ENCODE measurements at places on chromosomes 6 and 20.

DNA sequence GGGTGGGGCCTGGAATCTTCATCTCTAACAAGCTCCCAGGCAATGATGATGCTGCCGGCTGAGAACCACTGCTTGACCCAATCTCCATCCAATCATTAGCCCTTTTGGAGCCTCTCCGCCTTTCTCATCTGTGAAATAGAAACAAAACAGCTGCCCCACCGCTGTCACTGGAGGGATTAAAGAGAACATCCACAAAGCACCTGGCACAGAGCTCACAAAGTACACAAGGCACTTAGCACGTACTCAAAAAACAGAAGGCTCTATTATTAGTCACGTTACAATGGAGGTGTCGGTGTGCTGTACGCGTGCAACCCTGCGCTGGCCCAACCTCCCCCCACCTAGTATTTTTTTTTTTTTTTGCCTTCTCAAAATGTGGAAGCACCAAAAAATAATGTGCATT is 213.5 kb upstream of the ARID1B start:
- DNase-seq: no peak

DNA sequence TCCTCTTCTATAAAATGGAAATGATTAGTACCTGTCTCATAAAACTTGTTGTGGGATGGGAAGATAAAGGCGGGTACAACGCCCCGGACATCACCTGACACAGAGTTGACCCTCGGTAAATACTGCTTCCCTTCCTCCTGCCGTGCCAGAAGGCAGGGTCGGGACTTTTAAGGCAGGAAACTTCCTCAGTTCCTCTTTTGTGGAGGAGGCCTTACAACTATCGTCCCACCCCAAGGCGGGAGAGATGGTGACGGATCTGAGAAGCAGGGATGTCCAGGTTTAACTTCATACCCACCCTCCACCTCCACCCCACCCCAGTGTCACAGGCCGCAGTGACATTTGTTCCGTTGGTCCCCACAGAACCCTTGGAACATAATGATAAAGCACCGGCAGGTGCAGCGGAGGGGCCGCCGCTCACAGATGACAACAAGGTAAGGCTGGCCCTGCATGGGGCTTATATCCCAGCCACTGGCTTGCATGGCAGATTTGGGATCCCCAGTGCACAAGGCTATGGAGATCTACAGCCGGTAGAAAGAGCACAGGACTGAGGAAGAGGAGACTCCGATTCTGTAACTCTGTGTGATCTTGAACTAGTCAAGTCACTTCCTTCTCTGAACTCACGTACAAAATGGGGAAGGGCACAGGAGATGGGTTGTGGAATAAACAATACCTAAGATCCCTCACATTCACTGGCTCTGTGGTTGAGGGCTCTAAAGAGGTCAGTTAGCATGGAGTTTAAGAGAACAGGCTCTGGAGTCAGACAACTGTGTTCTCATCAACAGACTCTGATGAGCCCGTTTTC is 764 bp downstream of the DNTTIP1 start:
- no peak for DNase-seq

GRCh38 chr6:45923831-45924391 is 91.7 kb downstream of the CLIC5 start:
- DNase-seq: no peak

DNA sequence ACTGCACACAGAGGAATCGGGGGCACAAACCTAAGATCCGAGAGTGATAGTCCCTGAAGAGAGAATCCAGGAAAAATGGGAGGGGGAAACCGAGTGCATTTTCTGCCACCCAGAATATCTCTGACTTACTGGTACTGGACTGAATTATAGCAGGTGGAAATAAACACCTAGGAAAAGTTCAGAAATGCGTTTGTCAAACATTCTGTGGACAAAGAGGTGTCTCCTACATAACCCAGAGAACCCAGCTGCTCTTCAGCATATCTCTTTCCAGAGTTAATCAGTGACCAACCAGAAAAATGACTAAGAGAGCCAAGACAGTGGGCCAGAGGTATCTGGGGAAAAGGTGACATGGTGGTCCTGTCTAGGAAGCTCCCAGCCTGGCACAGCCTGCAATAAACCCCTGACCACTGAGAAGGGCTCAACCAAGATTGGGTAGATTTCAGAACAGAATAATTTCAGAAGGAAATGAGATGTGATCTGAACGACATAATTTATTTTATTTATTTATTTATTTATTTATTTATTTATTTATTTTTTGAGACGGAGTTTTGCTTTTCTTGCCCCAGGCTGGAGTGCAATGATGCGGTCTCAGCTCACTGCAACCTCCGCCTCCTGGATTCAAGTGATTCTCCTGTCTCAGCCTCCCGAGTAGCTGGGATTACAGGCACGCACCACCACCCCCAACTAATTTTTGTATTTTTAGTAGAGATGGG is 6.0 kb upstream of the VNN1 start:
- DNase-seq: no peak

GRCh38 chr6:320351-321157 is 28.3 kb downstream of the DUSP22 start:
- no peak for DNase-seq

DNA sequence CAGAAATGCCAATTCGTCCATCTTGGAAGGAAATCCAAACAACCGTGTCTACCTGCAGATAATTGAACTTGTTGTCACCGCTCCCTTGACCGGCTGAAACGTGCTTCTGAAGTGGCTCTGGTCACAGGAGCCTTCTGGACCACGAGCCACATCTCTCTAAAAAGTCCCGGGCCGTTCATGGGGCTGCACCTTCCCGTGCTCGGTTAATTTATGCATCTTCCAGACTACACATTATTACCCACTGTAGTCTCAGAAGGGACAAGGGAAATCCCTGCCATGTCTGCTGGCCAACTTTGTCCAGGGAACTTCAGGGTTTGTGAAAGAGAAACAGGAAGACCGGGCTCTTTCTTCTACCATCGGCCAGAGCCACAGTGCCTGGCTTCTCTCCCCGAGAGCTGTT is 63.4 kb upstream of the MPC1 start:
- no peak for DNase-seq

GRCh38 chr20:40431611-40432010 is 257.4 kb downstream of the MAFB start:
- DNase-seq: no peak

DNA sequence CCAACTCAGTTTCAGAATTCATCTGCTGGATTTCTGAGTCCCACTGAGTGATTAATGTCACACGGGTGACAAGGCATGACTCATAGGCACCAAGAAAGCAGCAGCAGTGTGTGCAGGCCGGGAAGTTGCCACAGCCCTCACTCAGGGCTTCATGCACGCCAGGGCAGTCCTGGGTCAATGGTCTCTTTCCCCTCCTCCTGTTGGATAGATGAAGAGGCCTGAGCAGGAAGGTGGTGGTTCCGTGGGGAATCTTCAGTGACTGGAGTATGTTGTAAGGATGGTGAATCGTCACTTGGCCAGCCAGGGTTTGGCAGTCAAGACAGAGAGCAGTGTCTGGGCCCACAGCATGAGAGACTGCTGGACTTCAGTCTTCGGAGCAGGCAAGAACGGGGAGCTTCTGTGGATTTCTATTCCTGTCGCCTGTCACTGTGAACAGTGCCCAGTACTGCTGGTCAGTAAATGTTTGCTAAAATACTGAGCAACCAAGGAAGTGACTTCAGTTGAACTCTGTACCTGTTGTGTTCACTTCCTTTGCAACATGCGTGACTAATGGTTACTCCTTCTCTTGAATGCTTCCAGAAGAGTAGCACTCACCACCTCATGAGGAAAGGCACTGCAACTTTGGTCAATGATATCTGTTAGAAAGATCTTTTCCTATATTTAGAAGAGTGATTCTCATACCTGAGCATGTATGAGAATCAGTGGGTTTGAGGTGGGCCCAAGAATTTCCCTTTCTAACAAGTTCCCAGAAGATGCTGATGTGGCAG is 62.0 kb upstream of the CD93 start:
- DNase-seq: peak; percentile 75

DNA sequence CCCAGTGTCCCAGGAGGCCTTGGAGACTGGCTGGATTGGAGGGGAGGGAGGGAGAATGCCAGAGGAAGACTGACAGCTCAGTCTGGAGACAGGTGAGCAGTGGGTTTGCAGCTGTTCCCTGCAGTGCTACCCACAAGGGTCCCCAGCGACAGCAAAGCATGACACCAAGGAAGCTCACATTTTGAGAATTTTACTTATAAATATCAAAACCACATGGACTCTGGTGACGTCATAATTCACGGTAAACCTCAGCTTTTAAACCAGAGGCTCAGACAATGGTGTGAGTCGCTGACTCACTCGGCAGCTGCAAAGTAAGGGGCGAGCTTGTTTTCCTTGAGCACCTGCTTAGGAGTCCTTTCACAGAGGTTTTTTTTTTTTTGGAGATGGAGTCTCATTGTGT is 65.2 kb downstream of the THBS2 start:
- no peak for DNase-seq

- DNase-seq: no peak
Measured at GRCh38 chr20:35277127-35277526, 795 bp downstream of the MMP24OS start.

- DNase-seq: no peak
Measured at GRCh38 chr6:78492351-78493017, 374.9 kb upstream of the IRAK1BP1 start.

DNA sequence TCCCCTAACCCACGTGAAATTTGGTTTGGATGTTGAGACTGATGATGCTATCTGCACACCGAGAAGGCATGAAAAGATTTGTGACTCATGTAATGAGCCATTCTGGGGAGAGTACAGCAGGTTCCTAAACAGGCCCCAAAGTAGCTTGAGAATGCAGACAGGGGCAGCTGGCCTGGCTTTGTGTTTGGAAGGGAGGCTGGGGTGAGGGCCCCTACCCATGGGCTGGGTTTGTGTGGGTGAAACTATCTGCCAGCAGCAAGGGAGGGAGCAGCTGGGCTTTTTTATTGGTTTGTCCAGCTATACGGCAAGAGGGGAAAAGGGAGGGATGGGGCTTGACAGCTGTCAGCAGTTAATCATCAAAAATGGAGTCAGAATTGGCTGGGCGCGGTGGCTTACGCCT is 87.0 kb upstream of the RNF24 start:
- no peak for DNase-seq

DNA sequence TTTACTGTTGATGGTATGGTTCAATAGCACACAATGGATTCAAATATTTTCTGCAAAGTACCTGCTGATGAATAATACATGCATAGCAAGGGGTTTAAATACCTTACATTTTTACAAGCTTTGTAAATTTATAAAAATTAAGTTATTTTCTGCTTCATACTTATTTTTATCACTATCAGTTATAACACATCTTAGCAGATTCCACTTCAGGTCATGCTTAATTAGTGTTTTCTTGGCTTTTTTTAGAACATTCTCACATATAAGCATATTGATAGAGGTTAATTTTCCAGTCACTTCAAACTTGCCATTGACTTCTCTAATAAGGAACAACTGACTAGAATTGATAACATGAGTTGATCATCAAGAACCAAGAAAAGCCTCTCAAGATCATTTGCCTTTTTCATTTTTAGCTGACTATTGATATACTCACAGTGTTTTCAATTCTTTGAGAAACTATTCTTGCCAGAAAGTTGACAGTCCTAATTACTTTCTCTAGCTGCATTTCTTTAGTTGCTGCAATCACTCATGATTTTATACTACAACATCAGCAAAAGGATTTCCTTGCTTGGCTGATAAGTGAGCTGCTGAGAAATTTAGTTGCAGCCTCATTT is 25.8 kb downstream of the PTCHD4 start:
- DNase-seq: no peak

- DNase-seq: no peak
Measured at GRCh38 chr6:91534614-91535013, 947.7 kb upstream of the MAP3K7 start.

Measured in hematopoietic multipotent progenitor cell treated with erythropoietin and hydrocortisone succinate and interleukin-3 and kit ligand, for 15 days (in vitro differentiated cells).